NT2/D1 (cell line): ENCODE measurements at places on chromosomes 5 and 9.

DNA sequence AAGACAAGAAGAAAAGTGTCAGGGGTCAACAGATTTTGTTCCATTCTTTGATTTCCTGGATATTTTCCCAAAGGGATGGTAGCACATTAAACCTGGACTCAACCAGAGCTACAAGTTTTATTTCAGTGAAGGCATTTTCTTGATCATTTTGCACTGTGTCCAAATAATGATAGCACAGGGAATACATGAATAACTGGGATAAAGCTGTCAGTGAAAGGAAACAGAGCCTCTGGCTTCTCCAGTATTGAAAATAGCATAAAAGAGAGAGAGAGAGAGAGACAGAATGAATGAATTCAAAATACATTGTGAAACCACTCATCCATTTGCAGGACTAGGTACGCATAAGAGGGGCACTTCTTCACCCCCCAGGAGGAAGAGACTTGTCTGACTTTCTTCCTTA is 43.0 kb downstream of the SEMA5A start:
- DNase-seq = no peak

- no peak for DNase-seq
Measured at GRCh38 chr5:144267961-144268513, 97.4 kb downstream of the KCTD16 start.

DNA sequence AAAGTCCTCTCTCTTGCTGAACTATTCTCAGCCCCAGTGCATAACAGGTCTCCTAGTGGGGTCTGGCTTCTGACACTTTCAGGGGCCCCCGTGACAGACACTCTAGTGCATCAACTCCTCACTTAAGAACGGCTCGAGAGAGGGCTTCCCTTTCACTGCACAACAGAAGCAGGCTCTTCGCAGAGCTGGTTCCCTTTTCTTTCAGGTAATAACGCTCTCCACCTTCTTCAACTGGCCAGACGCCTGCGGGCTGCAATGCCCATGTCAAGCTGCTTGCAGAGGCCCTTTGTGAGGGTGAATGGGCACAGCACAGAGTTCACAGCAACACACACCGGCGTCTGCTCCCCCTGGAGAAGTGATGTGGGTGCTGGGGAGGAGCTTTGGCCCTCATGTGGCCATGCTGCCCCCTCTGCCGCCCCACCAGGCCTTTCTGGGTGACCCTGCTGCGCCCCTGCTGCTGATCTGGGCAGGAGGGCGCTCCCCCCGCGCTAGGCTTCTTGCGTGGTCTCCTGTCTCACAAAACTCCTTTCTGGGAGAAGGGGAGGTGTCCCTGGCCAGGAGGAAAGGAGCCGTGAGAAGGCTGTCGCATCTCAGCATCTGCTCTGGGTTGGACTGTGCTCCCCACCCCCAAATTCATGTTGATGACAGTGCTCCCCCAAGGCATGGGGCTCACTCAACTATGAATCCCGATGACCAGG is 2.4 kb downstream of the MRPL36 start:
- no peak for DNase-seq

GRCh38 chr9:4690144-4690543 is 10.8 kb downstream of the CDC37L1 start:
- no peak for DNase-seq

GRCh38 chr5:75037106-75037505 is 15.3 kb downstream of the GCNT4 start:
- DNase-seq = no peak

DNA sequence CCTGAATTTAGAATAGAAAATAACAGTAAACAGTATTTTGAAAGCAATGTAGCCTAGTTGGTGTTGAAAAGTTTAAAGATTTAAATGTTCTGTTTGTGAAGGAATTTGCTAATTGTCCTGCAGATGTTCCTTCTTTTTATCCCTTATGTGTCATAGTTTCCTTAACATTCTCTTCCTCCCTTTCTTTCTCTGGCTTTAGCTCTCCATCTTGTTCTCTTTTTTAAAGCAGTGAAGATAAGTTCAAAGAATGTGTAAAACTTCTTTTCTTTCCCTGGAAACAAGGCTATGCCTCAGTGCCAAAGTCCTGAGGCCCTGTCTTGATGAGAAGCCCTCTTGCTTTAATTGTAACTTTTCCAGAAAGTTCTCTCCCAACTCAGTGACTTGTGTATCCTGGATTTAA is 24.4 kb upstream of the GAS1 start:
- no peak for DNase-seq

- no peak for DNase-seq
Measured at GRCh38 chr5:131375351-131375750, 111.5 kb downstream of the CDC42SE2 start.

- peak; percentile 44 for DNase-seq
Measured at GRCh38 chr9:26656003-26656870, 236.4 kb downstream of the CAAP1 start.

DNA sequence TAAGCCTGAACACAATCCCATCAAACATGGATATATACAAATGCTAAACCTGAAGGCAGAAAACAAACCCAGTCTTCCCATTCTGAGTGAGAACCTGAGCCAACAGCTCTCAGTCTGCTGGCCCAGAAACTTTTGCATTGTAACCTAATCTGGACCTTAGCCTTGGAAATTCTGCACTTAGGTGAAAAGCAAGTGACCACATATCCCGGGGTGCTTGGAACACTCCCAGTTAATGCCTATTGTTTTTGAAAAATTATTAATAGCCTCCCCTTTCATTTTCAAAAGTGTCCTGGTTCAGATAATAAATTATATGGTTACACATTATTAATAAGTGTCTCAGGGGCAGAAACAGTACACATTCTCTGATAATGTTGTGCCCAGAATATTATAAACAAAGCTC is 228.3 kb upstream of the TARS1 start:
- DNase-seq = no peak

DNA sequence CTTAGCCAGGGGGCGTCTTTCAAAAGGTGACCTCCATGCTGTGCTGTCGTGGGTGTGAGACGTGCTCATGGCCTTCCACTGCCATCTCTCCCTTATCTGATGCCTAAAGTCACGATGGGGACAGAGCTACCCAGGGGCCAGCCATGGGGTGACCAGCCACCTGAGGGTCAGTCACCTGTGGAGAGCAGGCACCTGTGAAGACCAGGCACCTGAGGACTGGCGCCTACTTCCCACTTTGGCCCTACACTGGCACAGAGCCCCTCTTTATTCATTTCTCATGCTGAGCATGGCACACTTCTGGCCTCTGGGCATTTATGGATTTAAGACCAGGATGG is 6.4 kb upstream of the EXOC3 start:
- no peak for DNase-seq

DNA sequence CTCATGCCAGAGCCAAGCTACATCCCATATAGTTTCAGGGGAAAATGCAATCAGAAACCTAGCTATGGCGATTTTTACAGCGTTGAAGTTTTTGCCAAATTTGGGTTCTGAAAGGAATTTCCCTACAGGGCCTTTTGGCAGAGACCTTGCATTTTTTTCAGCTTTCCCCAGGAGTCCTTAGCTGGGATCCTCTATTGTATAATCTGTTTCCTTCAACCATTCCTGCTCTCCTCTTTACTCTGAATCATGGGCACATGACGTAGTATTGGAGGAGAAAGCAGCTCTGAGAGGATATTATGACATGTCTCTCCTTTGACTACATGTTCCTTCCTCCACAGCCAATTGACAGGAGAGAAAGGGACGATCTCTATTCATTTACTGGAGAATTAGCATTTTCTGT is 118.5 kb upstream of the ERCC6L2 start:
- DNase-seq = no peak

DNA sequence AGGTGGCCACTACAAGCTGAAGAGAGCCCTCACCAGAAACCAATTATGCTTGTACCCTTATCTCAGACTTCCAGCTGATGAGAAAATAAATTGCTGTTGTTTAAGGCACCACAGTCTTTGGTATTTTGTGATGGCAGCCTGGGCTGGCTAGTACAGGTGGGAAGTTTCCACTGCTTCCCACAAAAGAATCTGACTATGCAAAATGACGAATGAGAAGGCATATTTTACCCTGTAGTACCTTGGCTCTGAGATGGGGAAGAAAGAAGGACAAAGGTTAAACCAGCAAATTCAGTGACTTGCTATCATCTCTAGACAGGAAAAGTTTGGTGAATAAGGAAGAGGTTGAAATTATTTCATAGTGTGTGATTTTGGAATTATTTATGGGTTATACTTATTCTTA is 112.8 kb upstream of the ELL2 start:
- DNase-seq = no peak

GRCh38 chr9:19934301-19934871 is 145.5 kb upstream of the SLC24A2 start:
- peak; percentile 69 for DNase-seq

DNA sequence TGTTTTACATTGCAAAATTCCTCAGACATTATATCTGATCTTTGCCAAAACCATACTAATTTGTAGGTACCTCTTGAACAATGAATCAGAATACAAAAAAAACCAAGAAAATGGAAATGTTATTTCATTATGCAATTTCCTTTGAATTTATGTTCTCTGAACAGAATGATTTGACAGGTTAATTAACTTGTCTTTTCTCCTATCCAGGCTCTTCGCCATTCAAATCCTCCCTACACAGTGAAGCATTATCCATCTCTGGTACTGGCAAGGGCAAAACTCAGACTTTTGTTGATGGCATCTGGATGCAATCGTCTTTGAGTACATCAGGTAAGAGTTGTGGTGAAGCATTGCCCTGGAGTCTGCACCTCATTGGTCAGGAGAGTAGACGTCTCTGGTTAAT is 655.7 kb upstream of the ITGA1 start:
- no peak for DNase-seq

GRCh38 chr5:59732806-59733205 is 160.7 kb downstream of the PDE4D start:
- no peak for DNase-seq

DNA sequence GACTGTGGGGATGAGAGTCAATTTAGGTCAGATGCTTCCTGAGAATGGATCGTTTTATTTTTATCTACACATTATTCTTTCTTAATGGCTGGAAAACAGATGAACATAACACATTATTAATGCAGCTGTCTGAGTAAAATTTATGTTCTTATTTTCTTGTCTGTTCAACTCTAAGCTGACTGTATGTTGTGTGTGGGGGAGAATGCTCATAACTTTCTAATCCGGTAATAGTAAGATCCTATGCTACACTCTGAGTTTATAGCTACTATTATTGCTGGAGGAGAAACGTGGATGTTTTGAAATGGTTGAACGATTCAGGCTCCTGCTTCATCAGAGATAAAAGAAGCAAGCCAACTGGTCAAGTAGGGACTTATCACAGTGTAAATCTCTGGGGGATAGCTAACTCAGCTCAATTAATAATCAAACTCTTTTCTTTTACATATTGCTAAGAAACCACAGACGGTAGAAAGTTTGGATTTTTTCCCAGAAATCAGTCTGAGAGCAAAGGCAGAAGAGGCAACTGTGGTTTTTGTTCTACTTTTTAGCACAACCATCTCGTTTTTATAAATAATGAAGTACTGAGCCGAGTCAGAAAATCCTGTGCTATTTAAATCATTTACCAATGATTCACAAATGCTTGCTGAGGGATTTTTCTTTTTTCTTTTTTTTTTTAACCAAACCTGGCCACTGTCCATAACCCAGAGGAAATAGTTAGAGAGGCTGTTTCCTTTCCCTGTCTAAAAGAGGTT is 265.0 kb upstream of the FAM174A start:
- DNase-seq = no peak

DNA sequence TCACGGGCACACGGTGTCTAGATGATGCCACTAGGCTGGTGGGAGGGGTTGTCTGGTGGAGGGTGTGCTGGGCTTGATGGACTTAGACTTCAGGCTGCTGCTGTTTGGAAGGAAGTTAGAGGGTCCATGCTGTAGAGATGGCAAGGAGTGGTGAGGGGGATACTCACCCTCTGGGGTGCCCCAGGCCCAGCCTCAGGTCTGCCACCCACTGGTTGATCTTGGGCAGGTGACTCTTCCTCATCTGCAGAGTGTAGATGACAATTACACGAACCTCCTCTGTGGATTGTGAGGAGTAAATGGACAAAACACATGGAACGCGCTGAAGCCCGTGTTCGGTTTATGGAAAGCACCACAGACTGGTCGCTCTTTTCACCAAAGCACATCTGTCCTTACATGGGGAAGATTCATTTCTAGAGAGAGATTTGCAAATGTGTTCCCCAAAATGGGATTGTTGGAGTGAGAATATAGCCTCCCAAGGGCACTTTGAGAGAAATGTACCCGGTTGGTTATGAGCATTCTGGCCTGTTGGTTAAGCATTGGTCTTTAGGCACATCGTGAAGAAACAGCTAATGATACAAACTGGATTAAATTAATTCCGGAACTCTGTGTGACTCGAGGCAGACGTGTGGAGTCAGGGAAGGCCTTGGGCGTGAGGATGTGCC is 58.2 kb downstream of the ZNF618 start:
- DNase-seq = no peak

GRCh38 chr5:170365011-170365410 is 24.2 kb downstream of the KCNMB1 start:
- DNase-seq = no peak

GRCh38 chr9:136089697-136090045 is 5.4 kb downstream of the NACC2 start:
- no peak for DNase-seq

DNA sequence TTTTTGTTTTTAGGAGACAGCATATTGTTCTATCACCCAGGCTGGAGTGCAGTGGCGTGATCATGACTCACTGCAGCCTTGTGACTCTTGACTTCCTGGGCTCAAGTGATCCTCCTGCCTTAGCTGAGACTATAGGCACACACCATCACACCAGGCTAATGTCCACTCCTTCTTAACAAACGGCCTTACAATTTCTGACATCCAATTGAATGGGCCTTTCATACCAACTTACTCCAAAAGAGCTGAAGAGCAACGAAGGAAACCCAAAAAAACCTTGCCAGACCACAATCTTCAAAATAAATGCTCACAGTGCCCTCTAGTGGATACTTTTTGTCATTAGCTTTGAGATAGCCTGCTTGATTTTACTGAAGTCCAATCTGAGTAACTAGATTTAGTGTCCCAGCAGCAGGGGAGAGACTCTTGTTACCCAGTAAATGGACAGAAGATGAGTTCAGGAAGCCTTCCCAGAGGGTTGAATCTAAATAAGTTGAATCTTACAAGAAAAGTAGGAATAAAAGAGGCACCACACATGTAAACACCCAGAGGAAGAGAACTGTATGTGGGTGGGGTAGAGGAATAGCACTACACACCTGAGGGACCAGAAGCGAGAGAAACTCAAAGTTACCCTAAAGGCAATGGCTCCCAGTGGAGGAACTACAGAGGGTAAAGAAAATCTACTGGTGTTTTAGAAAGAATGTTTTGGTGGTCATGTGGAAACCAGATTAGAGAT is 9.3 kb downstream of the ZNF622 start:
- DNase-seq = peak; percentile 54

GRCh38 chr9:95096807-95097206 is 220.7 kb downstream of the FANCC start:
- no peak for DNase-seq

DNA sequence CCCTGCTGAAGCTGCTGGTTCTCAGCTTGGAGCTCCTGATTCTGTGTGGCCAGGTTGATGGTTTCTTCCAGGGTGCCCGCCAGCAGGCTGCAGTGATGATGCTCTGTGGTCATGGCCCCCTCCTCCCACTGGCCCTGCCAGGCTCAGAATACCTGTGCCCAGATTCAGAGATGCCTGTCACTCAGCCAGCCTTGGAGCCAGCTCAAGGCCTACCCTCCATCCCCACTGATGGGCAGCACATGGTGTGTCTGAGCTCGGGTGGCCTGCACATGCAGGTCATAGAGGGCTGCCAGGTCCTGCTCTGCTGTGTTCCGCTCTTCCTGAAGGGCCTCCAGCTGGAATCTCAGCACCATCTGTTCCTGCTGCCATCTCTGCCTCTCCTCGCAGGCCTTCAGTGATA is 5.4 kb downstream of the SLC35A4 start:
- DNase-seq = no peak

GRCh38 chr5:103021314-103021713 is 98.6 kb downstream of the GIN1 start:
- no peak for DNase-seq
